ENCODE measurements at places on chromosomes 13 and 19.
A peak's percentile ranks its signal among the peaks of the same experiment; 100 is the strongest.

- DNase-seq = no peak
Measured at GRCh38 chr19:35281303-35281702, 1.0 kb upstream of the HAMP start.

DNA sequence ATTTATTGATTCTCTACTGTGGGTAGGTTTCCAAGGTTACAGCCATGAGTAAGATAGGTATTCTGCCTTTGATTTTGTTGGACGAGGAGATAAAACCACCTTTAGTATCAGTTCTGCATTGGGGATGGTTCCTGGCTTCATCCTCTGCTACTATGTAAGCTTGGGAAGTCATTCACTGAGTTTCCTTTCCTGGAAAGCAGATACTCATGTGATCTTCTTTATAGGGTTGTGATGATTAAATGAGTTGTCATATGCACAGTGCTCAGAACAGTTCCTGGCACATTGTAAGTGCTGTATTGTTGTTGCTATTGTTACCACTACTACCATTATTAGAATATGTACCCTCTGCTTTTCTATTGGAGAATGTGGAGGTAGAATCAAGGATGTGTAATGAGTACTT, 13.1 kb upstream of the WTIP start:
- DNase-seq = no peak

DNA sequence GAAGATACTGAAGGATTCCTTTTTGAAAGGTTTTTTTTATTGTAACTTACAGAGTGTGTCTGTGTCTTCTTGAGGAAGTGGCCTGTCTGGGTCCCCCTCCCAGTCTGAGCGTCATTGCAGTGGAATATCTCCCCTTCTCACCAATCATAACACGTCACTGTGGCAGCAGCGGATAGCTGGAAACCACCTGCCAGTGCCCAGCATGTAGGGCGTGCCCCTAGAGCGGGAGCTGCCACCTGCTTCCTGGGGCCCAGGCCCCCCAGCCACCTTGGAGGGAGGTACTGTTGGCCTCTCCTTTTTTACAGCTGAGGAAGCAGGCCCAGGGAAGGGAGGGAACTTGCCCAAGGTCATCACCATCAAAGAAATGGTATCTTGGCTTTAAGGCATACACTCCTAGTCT, 4.6 kb upstream of the DNM2 start:
- DNase-seq = no peak

DNA sequence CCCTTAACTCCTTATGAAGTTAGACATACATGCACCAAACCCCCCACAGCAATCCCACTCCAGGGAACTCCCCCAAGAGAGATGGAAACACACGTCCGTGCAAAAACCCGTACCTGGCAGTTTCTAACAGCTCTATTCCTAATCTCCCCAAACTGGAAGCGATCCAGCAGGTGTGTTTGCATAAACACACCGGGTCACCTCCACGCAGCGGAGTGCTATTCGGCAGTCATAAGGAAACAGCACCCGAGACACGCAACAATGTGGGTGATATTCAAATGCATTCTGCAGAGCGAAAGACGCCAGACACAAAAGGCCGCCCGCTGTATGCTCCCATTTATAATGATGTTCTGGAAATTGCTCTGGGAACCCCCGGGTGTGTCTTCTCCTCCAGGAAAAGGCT, 6.8 kb upstream of the ZNRF4 start:
- DNase-seq = no peak

DNA sequence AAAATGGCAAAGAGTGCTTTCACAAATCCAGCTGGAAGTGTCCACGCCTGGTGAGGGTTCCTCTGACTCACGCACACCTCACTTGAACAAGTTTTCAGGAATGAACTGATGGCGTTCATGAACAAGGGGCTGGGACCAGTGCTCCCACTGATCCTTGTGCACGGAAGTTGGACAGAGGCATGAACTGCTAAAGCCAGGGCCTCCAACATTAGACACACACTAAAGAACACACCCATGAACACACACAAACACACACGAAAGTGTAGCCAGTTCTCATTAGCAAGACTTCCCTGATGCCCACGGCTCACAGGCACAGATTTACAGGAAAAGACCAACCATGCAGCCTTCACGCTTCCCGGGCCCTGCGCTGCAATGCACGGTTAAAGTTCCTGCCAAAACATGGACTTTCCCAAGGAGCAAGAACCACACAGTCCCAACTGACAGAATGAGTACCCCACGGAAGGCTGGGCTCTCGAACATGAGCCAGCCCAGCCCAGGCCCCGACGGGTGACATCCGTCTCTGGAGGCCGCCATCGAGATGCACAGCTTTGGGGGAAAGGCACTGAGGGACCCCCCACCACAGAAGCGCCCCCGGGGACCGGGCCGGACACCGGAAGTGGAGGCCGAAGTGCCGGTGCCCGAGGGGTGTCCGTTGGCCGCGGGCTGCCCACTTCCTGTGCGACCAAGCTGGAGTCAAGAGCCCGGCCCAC, 808 bp downstream of the DNMT1 start:
- DNase-seq = peak; percentile 7

DNA sequence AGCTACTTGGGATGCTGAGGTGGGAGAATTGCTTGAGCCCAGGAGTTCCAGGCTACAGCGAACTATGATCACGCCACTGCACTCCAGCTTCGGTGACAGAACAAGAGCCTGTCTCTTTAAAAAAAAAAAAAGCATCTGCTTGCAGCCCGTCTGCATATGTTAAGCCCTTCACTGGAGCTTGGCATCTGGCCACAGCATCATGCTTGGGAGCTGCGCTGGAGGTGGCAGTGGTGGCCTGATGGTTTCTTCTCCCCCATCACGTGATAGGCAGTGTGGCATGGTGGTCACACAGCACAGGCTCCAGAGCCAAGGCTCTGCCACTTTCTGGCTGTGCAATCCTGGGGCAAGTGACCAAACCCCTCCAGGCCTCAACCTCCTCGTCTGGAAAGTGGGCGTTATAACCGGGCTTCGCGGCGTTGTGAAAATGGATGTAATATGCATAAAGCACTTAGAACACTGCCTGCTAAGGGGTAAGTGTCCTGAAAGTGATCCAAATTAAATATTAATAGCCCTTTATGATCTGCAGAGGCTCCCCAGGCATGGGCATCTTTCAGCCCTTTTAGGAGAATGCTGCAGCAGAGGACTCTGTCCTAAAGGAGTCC, 24.4 kb downstream of the MARK4 start:
- DNase-seq = peak; percentile 7

DNA sequence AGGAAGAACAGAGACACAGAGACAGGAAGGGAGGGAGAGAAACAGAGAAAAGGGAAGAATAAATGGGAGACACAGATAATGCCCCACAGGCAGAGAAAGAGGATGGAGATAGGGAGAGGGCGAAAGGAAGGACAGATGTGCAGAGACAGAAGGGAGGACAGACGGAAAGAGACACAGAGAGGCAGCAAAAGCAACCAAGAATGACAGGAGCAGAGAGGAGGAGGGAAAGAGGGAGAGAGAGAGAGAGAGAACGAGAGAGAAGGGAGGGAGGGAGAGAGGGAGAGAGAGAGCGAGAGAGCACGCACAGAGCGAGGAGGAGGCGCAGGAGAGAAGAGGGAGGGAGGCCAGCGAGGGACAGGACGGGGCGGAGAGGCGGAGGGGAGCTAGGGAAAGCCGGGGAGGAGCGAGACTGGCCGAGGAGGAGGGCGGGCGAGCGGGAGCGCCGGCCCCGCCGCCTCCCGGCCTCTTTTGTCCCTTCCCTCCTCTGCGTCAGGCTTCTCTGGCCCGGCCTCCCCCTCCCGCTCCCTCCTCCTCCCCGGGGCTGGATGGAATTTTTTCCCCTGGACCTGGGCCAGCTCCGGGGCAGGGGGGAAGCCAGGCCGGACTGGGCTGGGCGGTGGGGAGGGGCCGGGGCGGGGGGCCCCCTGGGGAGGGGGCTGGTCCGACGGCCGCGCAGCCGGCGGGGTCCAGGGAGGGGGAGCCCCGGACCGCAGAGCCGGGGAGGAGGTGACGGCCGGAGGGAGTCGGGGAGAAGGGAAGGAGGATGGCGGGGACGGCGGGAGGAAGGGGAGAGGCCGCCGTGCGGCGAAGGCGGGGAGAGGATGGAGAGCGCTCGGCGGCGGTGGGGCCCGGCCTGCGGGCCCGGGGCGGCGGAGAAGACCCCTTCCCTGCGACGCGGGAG, 4.2 kb upstream of the SPACA6 start:
- DNase-seq = peak; percentile 93

DNA sequence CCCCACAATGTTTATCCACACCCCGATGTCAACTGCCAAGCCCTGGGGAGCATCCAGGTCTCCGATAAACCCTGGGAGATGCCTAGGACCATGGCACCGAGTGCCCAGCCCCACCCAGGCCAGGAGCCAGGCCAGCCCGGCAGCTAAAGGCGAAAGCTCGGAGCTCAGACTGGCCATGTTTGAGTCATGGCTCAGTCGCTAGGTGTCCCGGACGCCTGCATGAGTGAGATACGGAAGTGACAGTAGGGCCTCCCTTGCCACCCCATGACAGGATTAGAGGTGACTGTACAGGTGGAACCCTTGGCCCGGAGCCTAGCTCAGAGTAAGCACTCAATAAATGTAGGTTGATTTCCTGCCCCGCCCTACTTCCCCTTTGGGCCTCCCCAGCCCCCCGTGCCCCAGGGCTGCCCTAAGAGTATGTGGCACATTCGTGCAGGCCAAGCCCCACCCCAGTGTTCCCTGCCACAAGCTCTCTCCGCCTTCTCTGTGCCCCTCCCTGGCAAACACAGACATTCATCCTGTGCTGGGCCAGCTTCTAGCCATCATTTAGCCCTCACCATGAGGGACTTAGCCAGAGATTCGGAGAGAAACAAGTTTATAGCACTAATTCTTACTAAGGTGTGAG, 5.8 kb upstream of the TPM4 start:
- DNase-seq = no peak

- no peak for DNase-seq
Measured at GRCh38 chr13:70864731-70865130, 756.5 kb upstream of the KLHL1 start.

- no peak for DNase-seq
Measured at GRCh38 chr19:34269081-34269480, 14.7 kb downstream of the GARRE1 start.

DNA sequence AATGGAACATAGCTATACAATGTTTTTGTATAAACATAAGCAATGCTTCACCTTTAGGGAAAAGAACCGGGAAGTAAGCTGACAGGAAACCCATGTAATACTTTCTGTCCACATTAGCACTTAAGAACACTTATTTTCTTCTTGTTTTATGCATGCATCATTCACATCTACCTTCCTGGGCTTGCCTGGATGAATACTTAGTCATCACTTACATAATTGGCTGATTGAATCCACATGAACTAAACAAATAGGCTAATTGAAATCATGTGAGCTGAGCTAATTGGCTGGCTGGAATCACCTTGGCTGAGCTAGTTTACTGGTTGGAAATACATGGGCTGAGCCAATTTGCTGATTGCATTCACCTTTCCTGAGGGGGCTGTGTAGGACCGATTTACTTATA, 78.8 kb downstream of the ZNF726 start:
- DNase-seq = no peak

DNA sequence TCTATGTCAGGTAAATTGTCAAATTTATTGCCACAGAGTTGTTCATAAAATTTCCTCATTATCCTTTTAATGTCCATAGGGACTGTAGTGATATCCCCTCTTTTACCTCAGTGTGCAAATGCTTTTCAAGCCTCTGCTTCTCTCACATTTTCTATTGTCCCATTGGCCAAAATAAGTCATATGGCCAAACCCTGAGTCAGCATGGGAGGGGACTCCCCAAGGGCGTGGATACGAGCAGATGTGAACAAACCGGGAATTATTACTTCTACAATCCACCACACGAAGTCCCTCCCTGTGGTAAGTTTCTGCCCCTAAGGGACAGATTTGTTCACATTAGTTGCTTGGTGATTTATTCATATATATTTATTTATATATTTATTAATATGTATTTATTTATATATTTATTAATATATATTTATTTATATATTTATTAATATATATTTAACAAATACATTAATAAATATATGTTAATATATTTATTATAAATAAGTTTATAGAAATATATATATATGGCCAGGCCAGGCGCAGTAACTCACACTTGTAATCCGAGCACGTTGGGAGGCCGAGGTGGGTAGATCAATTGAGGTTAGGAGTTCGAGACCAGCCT, 20.1 kb upstream of the CAMSAP3 start:
- DNase-seq = no peak

DNA sequence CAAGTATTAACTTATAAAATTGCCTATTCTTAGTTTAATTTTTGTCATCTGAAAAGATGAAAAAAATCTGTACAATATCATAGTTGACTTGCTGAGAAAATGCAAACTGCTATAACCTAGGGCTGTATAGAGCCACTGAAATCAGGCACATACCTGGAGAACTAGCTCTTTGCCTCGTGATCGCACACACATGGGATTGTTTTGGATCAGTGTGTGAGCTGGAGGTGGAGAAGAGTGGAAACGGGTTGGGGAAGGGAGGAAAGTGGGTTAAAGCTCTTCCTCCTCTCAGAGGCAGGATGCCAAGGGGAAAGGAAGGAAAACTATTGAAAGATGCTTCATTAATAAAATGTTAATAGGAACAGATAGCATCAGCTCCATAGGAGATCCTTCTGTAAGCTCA, 2.7 kb downstream of the MTUS2 start:
- DNase-seq = no peak

GRCh38 chr13:24050292-24050711, 110.2 kb upstream of the SPATA13 start:
- peak; percentile 81 for DNase-seq

DNA sequence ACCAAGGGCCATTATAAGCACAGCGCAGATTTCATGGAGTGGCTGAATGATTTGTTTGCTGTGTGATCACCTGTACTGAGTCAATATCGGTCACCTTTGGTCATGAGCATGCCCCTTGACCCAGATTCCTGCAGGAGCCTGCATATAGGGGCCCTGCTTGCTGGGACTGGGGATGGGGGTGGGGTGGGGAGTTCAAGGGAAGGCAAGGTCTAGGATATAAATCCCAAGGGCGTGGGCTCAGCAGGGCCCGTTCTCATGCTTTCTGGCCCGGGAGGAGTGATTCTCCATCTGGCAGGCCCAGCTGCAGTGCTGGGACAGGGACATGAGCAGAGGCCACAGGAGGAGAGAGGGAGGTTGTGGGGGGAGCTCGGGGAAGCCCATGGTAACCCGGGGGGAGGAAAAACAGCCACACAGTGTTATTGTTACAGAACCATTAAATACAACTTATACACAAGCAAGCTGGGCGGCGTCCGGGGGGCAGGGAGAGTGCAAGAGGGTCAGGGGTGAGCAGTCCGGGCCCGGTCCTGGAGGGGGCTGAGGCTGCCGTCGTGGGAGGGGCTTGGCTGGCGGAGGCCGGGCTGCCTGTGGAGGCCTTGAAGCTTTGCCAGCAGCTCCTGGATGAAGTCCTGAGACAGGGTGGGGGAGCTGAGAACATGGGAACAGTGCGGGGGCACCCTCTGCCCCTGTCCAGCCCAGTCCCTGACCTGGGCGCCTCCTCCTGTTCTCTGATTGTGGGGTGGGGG, 5.2 kb downstream of the PPP1R14A start:
- peak; percentile 89 for DNase-seq

GRCh38 chr19:45935267-45935666, 20.7 kb upstream of the NANOS2 start:
- no peak for DNase-seq
